CD4-positive, alpha-beta T cell treated with Interleukin-4 for 4 hours (primary cell): ENCODE measurements at places on chromosomes 12 and 14.

DNA sequence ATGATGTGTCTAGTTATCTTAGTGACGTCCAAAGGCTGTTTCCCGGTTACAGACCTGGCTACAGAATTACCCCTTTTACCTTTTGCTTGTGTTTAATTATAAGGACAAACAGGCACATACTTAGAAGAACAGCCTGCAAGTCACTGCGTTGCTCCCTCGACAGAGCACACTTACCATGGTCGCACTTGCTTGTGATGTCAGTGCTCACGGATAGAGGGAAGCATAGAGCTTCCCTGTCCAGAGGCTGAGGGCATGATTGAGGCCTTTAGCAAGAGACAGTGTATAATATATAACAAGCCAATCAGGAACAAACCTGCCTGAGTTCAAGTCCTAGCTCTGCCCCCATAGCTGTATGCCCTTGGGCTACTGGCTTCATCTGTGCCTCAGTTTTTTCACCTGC lies 73.2 kb upstream of the SCN8A start:
- no peak for DNase-seq

- DNase-seq: no peak
These were observed 97.8 kb downstream of the PCNX1 start for GRCh38 chr14:71005076-71005475.

DNA sequence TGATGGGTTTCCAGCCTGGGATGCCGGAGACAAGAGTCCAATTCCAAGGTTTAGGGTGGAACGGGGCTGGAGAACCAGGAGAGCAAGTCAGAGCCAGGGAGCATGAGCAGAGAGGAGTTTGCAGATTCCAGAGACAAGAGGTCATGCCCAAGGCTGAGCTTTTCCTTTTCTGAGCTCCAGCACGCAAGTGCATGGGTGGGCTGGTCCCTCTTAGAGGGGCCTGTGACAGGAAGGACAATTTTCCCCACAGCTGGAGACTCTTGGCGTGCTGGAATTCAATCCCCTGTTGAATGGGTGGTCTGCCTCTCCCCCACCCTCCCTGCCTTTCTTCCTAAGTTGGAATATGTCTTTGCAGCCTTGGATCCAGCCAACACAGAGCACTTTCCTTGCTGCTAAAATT lies 431.9 kb downstream of the BCL11B start:
- DNase-seq: no peak

DNA sequence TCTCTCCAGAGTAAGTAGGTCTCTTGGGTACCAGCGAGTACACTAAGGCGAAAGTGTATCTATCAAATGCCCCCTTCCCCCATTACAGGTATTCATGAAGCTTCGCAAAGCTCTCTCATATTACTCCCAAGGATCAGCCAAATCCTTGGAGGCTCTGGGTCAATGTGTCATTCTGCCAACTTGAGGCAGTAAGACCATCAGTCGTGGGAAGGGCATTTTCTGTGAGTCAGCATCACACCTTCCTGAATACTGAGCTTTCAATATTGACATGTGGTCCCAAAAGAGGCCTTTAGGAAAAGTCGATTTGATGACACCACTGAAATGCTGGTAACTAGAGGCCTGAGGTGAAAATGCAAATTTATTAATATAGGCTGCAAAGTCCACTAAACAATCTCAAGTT lies 323.9 kb downstream of the LRIG3 start:
- no peak for DNase-seq
